ENCODE measurements at places on chromosomes 16 and 17.

DNA sequence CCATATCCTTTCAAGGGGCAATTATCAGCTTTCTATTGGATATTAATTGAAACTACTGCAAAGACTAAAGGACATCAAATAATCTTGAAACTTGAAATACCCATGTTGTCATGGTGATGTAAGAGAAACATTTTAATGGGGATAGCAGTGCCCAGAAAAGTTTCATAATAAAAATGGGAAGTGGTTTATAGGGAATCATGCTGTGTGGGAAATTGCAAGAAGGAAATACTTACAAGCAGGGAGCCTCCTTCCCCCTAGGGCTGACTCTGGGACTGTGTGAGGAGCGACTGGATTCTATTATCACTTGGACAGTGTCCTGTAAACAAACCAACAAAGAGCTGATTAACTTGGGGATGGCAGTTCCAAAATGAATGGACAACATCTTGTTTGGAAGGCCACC, 1393.1 kb upstream of the GOT2 start:
- peak; percentile 1 for DNase-seq

GRCh38 chr16:79370736-79371135, 229.8 kb downstream of the MAF start:
- no peak for DNase-seq

DNA sequence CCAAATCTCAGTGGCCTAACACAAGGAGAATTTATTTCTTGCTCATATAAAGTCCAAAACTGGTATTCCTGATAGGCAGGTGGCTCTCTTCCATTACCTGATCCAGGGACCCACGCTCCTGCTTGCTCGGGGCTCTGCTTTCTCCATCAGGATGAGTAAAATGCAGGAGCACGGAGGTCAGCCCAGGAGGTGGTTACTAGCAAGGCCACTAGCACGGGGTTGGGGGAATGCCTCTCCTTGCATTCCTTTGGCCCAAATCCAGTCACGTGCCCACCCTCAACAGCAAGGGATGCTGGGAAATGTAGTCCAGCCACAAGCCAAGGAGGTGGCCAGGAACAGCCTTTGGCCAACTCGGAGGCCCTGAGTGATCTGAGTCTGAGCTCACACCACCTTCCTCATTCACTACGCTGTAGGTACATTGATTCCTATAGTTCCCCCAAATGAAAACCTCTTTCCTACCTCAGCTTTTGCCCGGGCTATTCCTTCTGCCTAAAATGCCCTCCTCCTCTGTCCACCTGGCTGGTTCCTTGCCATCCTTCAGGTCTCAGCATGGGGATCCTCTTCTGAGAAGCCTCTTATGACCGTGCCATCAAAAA, 38.3 kb upstream of the HAPSTR1 start:
- DNase-seq = peak; percentile 43

DNA sequence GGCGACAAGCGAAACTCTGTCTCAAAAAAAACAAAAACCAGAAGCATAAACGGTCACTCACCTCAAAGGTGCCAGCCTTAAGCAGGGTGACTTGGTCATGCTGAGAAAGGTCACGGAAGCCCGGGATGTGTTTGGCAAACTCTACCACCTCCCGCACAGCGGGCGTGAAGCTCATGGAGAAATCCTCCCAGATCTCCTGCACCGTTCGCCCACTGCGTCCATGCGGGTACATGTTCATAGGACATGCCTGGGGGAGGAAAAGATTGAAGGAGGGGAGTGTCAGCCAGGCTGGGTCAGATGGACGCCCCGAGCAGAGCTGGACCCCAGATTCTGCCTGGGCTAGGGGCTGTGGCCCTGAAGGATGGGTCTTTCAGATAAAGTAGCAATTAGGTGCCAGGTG, 5.5 kb downstream of the NR1D1 start:
- no peak for DNase-seq

DNA sequence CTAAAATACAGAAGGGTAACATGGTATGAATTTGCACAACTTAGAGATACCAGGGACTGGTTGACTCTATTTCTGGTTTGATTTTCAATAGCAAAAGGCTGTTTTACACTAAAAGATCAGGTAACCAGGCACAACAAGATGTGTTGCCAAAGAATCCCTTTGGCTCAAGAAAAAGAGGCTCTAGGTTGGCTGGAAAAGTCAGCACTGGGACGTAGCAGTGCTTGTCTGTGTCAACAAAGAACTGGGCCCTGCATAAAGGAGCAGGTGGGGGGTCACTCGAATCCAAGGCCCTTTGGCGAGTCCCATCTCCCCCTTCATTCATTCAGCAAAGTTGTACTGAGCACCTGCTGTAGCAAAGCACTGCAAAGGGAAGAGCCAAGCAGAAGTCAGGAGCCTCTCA, 18.4 kb downstream of the SDR42E1 start:
- no peak for DNase-seq

DNA sequence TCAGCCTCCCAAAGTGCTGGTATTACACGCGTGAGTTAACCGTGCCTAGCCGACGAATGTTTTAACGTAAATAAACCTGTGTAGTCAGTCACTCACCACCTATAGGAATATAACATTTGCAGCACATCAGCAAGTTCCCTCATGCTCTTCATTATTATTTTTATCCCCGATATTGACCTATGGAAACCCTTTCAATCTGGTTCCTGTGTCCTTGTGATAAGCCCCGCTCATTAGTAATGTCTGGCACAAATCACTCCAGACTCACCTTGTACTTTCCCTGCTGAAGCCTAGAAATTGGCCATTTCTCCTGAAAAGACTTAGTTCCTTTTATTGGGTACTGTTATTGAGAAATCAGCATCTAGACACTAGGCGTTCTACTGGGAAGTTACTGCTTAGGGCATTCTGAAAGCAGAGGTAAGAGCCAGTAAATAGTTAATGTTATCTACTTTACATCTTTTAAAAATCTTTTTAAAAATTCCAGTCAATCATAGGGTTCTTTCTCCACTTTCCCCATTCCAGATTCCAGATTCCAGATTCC, 1.5 kb upstream of the PHKG2 start:
- no peak for DNase-seq

DNA sequence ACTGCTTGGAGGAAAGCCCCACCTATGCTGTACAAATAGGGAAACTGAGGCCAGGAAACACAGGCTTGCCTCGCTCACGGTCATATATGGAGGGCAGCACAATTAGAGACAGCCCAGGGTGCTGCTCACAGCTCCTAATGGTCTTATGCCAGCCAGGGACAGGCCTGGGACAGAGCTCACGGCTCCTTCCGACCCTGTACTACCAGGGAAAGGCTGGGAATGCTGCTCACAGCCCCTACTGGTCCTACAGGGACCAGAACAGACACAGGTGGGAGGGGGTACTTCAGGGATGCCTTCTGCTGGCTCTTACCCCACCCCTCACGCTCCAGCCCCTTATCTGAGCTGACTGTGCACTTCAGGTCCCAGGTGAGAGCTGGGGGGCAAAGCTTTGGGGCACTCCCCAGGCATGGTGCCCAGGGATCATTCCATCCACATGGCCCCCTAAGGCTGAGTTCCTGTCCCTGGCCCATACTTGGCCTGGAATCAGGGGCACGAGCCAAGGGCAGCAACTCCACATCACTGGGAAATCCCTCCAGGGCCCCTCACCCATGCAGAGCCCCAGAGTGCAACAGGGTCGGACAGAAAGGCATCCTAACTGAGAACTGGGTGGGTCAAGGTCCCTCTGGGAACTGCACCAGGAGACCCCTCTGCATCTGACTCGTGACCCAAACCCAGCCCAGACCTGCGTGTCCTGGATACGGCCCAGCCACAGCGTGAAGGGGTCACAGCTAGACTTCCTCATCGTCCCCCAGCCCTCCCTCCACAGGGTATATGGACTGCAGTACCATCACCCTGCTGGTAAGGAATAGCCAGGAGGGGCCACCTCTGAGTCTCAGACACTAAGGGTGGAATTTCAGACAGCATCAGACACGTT, 5.9 kb downstream of the RHBDF1 start:
- no peak for DNase-seq

GRCh38 chr17:31401456-31402254, 10.2 kb downstream of the RAB11FIP4 start:
- DNase-seq = no peak

DNA sequence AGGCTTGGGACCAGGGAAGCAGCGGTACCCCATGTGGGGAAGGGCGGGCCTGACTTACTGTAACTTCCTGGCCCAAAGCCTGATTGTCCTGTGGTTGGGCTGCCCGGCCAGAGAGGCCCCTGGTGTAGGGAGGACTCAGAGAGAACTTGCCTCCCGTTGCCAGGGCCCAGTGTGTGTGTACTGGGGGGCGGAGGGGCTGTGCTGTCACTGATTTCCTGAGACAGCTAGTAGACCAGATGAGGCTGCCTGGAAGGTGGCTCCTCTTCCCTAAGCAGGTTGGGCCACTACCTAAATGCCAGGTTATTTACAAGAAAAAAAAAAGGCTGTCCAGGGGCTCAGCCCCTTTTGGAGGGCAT, 16.7 kb downstream of the SOCS3 start:
- DNase-seq = peak; percentile 90

DNA sequence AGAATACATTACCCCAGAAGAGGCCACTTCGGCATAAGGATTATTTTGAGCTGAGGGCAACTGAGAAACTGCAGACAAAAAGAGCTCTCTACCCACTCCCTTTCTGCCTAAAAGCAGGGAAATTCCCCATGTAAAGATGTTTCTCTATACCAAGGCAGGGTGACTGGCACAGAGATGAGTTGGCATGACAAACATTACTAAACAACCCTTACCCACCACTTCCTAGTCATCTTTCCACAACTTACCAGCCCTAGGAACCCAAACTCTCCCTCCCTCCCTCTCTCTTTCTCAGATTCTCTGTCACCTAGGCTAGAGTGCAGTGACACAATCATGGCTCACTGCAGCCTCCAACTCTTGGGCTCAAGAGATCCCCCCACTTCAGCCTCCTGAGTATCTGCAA, 68.6 kb downstream of the EMP2 start:
- no peak for DNase-seq

DNA sequence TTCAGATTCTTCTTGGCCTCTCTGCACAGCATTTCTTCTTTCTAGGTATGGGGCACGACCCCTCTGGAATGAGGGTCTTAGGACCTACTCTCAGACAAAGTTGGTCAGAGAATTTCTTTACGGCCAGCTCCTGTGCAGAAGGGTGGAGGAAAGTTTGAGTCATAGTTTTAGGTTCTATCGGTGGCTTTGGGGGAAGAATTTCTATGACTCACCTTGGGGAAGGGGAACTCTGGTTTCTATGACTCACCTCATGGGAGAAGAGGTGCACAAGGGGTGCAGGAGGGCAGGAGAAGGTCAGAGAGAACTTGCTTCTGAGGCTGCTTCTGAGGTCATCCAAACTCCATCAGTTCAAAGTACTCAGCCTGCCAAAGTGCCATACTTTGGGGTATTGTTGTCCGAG, 2.5 kb upstream of the ABCC12 start:
- no peak for DNase-seq

DNA sequence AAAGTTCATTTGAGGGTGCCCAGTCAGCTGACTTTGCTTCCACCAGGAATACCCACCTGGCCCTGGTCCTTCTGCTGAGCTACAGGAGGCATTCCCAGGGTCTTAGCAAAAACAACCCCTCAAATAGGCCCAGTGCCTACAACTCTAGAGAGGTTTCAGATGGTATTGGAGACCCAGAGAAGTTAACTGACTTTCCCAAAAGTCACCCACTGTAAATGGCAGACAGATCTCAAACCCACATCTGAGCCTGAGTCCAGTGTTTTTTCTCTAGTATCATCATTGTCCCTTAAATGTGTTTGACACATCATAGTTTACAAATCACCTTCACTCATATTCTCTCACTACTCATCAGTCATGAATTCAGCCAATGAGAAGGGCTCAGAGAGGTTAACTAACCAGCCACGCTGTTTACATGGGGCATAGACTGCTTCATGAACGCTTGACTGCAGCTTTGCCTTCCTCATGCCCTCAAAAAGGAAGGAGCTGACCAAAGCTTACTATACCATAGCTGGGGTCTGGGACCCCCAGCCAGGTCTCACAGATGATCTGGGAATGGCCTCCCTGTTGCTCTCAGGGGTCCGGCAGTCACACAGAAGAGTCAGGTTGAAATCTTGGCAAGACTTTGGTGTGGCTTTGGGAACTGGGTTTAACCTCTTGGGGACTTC, 3.7 kb downstream of the PHOSPHO1 start:
- no peak for DNase-seq
